Stimulated activated CD8-positive, alpha-beta memory T cell treated with anti-CD3 and anti-CD28 coated beads, Interleukin-7, amount 100 ng/mL, for 48 hours (primary cell): ENCODE measurements at places on chromosomes 3 and 15.

- no peak for DNase-seq
Observed at GRCh38 chr15:25544076-25544475, 105.3 kb upstream of the UBE3A start.

- no peak for DNase-seq
Observed at GRCh38 chr3:23199649-23200048, 3.5 kb upstream of the UBE2E2 start.

- no peak for DNase-seq
Observed at GRCh38 chr15:92001307-92001706, 147.8 kb downstream of the SLCO3A1 start.

GRCh38 chr3:20484126-20484525 is 298.1 kb upstream of the SGO1 start:
- DNase-seq, result no peak

GRCh38 chr3:149015393-149015792 is 24.1 kb downstream of the GYG1 start:
- DNase-seq, result no peak

- DNase-seq, result no peak
Observed at GRCh38 chr15:69150841-69151240, 9.6 kb upstream of the GLCE start.
